ENCODE measurements at places on chromosomes 16 and 17. TPM values are rescaled to one million over a fixed set of nuclear protein-coding genes. Genes with fewer than 3 reads are reported as not detected.

GRIN2A gene
- total RNA-seq, result not detected

TSPOAP1 gene
- 77.7 TPM for total RNA-seq

CD300E gene
- total RNA-seq, result not detected

KRTAP3-2 gene
- not detected for total RNA-seq

TLCD2 gene
- 0.30 TPM for total RNA-seq

FLYWCH2 gene
- 21.2 TPM for total RNA-seq

EVPLL gene
- not detected for total RNA-seq

HBA1 gene
- total RNA-seq, result not detected

NR1D1 gene
- total RNA-seq, result 5.8 TPM

RNF222 gene
- 0.30 TPM for total RNA-seq

NDE1 gene
- total RNA-seq, result 139 TPM

MT1A gene
- total RNA-seq, result not detected

PLEKHG4 gene
- total RNA-seq, result 18.2 TPM

VPS35 gene
- total RNA-seq, result 75.7 TPM

MGAT5B gene
- total RNA-seq, result 0.43 TPM

MAPK7 gene
- total RNA-seq, result 26.8 TPM

GALNS gene
- total RNA-seq, result 50.9 TPM

HSD17B2 gene
- total RNA-seq, result not detected
